Activated T-cell treated with anti-CD3 and anti-CD28 coated beads, Interleukin-2, amount 50 U/mL, for 24 hours (primary cell): ENCODE measurements at places on chromosomes 5 and 9.

GRCh38 chr5:54643685-54644106 is 126.1 kb downstream of the SNX18 start:
- no peak for DNase-seq

GRCh38 chr9:122183501-122183900 is 23.8 kb downstream of the MORN5 start:
- no peak for DNase-seq

GRCh38 chr9:70484232-70485130 is 70.0 kb upstream of the KLF9 start:
- no peak for DNase-seq

GRCh38 chr9:36871606-36872005 is 162.5 kb downstream of the PAX5 start:
- no peak for DNase-seq

DNA sequence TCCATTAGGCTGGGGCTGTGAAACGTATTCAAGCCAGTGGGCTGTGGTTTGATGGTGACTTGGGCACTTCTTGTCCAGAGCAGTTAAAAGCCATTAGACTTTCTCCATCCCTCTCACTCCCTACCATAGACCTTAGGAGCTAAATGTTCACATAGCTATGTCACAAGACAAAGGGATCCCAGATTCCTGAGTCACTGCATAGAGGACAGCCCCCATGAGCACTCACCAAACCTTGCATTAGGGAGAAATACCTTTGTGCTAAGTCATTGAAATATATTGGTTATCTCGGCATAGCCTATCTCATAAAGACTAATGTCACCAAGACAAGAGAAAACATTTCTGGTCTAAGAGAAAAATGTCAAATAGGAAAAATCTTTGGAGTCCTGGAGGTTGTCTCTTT is 104.3 kb downstream of the TRPM6 start:
- DNase-seq = no peak

GRCh38 chr9:35858458-35858857 is 11.7 kb downstream of the OR13J1 start:
- no peak for DNase-seq

DNA sequence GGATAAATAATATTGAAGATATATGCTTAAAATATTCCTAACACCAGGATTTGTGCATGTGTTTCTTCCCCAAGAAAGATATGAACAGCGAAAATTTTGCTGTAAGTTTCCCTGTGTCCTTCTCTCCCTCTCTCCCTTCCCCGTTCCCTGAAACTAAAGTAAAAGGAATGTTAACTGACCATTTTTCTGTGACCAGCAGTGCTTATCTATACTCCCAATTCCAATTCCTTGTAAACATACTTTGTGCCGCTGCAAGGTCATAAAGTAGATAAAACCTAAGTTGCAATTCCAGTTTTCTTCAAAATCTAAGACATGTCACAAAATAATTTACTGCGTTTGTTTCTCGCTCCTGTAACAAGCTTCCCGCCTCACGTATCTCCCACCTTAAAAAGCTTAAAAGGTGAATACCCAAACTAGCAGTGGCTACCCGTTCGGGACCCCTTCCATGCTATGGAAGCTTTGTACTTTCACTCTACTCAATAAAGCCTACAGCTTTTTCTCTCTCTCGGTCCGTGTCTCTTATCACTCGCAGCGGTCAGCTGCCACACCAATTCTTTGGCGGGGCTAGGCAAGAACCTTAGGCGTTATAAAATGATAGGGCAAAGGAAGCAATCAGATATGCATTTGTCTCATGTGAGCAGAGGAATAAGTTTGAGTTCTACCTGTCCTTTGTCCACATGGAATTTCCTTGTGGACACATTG is 1798.0 kb downstream of the EFNA5 start:
- no peak for DNase-seq

DNA sequence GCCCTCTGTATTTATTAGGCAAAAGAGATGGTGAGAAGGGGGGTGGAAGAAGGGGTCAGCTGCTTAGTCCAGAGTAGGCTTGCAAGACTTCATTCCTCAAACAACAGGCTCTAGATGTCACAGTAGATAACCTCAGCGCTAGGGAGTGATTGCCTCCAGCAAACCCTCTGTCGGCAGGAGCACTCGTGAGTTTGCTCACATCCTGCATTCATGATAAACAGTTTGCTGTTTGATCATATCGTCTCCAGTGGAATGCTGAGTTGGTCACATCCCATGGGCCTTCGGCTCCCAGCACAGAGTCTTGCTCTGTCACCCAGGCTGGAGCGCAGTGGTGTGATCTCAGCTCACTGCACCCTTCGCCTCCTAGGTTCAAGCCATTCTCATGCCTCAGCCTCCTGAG is 3.6 kb downstream of the TTC23L start:
- DNase-seq = no peak

DNA sequence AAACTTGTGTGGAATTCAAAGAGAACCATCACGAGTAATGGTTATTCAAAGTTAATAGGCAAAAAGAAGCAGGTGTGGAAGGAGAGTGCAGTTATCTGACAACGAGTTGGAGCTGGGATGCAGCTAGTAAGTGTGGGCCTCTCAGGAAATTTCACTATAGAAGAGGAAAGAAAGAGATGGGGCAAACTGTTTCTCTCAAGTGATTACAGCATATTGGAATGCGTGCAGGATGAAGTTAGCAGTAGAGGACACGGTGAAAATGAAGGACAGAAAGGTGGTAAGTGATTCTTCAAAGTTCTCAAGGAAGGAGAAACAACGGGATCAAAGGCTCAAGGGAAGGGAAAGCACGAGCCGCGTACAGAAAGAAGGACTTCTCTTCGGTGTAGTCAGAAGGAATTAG is 84.0 kb downstream of the ADAMTS12 start:
- no peak for DNase-seq
